B cell (primary cell): ENCODE measurements at places on chromosomes 6 and 20. TPM values are rescaled to one million over a fixed set of nuclear protein-coding genes. Genes with fewer than 3 reads are reported as not detected.

GRCh38 chr6:121694801-121695251, 259.4 kb downstream of the GJA1 start:
- DNase-seq: no peak

DNA sequence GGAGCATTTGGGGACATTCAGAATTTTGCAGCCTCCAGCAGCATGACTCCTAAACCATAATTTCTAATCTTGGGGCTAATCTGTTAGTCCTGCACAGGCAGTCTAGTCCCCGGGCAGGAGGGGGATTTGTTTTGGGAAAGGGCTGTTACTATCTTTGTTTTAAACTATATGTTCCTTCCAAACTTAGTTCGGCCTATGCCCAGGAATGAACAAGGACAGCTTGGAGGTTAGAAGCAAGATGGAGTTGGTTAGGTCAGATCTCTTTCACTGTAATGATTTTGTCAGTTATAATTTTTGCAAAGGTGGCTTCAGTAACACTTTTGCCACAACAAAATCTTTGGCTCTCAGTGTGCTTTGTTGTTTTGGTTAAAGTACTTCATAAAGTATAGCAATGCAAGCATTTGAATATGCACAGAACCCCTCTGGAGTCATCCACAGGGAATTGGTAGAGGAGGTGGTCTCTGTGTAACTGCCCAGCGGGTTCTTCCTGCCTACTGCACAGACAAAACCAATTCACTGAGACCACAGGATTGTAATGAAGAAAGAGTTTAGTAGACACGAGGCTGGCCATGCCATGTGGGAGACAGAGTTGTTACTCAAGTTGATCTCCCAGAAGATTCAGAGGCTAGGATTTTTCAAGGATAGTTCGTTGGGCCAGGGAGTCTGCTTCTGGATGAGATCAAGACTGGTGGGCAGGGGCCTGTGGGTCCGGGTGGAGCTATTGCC, 224.1 kb upstream of the MYLIP start:
- DNase-seq: no peak

GRCh38 chr6:119426619-119427018, 77.1 kb upstream of the MAN1A1 start:
- DNase-seq: no peak

DNA sequence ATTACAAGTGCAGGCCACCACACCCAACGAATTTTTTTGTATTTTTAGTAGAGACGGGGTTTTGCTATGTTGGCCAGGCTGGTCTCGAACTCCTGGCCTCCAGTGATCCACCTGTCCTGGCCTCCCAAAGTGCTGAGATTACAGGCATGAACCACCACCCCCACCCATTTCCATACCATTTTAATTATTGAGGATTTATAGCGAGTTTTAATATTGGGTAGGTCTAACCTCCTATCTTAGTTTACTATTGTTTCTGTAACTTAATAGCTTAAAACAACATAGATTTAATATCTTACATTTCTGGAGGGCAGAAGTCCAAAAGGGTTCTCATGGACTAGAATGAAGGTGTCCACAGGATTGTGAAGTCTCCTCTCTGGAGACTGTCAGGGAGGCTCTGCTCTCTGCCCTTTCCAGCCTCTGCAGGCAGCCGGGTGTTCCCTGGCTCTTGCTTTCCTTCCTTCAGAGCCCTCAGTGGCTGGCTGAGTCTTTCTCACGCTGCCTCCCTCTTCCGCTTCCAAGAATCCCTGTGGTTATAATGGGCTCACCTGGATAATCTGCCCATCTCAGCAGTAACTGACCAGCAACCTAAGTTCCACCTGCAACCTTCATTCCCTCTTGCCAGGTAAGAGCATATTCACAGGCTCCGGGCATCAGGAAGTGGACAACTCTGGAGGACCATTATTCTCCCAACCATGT, 18.6 kb upstream of the BCAS4 start:
- no peak for DNase-seq

The CST4 gene
- total RNA-seq: not detected in 2 replicates

The BRPF3 gene
- total RNA-seq: 29.4 and 29.5 TPM in 2 replicates

DNA sequence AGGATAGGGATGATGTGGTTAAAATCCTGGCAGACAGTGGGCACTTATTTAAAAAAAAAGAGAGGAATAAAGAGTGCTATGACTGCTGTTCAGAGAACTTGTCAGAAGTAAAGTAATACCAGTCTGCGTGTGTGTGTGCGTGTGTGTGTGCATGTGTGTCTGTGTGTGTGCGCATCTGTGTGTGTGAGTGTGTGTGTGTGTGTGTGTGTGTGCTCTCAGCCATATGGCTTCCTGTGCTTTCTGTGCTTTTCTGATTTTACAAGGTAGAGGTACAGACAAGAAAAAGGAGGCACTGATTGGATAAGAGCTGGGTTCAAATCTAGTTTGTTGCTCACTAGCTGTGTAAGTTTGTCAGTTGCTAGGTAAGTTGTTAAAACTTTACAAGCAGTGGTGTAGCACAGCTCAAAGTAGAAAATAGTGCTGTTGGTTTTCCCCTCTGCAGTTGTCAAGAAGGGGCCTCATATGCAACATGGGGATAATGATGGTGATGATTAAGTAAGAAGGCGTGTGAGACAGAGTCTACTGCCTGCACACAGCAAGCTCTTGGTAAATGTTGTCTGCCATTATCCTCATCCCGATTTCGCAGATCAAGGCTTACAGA, 155.3 kb upstream of the ZNF217 start:
- peak; percentile 59 for DNase-seq

DNA sequence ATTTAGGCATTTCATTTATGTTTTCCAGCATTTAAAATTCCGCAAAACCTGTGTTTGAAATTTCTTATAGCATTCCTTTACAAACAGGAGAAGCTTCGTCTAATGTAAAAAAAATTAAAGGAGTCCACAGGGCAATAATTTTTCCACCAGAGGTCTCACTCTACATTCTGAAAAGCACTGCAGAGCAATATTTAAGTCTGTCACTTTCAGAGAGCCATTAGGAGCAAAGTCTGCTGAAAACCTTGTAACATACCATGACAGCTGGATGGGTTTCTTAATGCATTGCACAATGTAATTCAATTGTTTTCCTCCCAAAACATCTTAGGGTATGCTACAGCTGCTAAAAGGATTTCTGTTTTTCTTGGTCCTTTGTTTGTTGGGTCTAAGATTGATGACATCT, 18.0 kb downstream of the BAG2 start:
- DNase-seq: no peak

The CST8 gene
- not detected in 2 replicates for total RNA-seq

DNA sequence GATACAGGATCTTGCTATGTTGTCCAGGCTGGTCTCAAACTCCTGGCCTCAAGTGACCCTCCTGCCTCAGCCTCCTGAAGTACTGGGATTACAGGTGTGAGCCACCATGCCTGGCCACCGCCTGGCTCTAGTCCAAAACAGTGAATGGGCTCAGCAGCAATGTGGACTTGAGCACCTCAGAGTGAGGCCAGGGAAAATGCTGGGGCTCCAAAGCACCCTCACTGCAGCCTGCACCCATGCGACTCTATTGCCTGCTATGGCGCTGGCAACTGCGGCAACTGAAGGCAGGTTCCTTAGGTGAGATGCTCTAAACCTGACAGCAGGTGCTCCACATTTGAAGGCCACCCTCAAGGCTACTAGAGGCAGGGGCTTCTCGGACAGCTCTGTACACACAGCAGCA, 26.5 kb downstream of the MAP1LC3A start:
- DNase-seq: no peak

The TPBG gene
- not detected in 2 replicates for total RNA-seq

DNA sequence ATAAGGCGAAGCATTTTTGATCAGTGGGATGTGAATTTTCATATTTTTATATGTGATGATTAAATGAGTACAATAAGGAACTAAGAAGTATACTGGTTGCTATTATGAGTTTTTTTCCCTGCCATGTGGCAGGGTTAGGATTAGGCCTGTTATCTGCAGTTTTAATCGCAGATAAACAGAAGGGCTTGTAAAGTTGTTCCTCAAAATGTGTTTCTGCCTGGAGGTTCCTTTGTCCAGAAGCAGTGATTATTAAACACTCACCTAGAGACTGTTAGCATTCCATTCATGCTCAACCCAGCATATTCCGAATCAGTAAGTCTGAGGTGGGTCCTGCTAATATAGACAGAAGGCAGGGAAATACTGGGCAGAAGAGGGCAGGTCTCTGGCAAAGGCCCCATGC, 316.0 kb downstream of the CLIC5 start:
- DNase-seq: no peak

- DNase-seq: no peak
Measured at GRCh38 chr6:126312013-126312665, 27.8 kb upstream of the CENPW start.

- DNase-seq: no peak
Measured at GRCh38 chr6:141321493-141322347, 811.0 kb upstream of the GJE1 start.

DNA sequence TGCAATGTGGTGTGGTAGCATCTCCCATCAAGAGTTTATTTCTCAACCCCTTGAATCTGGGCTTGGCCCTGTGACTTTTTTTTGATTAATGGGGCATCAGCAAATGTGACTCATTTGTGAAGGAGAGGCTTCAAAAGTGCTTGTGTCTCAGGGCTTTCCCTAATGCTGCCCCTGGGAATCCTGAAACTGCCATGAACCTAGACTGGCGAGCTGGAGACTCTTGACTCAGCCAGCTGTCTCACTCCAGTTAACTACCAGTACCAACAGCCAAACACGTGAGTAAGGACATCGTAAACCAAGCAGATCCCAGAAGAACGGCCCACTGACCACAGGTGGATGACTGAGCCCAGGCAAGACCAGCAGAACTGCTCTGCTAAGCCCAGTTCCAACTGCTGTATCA, 72.8 kb upstream of the ADTRP start:
- no peak for DNase-seq

DNA sequence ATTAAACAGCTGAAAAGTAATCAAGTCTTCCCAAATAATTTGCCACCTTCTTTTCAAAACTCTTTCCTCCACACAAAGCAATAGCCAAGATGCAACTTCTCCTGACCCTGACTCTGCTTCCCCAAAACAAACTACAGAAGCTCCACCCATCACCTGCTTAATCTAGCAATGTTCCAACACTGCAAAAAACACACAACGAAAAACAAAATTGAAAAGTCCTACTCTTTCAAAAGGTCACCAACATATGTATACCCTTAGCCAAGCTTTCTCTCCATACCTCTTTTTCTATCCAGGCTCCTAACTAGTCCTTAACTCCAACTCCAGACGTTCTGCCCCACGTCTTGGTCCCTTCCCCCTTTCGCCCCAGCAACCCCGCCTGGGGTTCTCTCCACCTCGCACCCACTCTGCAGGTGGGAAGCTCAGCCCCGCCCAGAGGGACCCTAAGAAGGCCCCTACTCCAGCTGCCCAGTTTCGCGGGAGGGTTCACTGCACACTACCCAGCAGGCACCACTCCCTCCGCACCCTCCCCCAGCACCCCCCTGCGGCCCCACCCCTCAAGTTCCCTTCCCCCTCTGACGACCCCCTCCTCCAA, 717 bp downstream of the CSNK2A1 start:
- DNase-seq: peak; percentile 50

DNA sequence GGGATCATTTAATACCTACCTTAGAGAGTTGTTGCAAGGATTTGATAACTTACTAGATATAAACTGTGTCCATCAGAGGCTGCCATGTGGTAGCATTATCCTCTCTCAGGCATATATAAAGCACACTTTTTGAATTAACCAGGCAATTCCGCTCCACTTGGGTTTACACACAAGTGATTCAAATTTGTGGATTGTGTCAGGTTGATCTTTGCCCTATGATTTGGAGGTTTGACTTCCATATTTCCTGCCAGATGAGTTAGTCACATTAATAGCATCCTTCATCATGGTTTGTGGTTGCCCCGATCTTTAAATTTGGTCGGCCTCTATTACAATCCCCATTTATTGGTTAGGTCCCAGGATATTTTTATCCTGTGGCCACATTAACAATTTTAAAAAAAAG, 44.8 kb upstream of the CTAGE9 start:
- no peak for DNase-seq

The CNR1 gene
- total RNA-seq: 20.4 and 28.9 TPM in 2 replicates

DNA sequence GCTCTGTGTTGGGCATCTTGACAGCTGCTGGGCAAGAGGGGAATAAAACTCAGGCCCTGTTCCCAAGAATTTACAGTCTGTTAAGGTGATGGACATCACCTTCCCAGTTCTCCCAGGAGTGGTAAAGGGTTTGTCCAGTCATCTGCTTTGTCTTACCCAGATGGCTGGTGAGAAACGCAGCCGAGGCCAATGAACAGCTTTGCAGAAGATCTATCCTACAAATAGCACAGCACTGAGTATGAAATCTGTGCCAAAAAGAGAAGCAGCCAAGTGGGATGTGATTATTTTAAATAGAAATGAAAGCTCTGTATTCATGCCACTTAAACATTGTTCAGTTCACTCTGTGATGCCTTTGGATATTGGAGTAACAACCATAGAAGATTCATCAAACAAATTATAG, 132.7 kb upstream of the SLC22A16 start:
- DNase-seq: no peak

- no peak for DNase-seq
Measured at GRCh38 chr20:6735942-6736845, 31.3 kb upstream of the BMP2 start.

The BIRC7 gene
- total RNA-seq: not detected in 2 replicates

DNA sequence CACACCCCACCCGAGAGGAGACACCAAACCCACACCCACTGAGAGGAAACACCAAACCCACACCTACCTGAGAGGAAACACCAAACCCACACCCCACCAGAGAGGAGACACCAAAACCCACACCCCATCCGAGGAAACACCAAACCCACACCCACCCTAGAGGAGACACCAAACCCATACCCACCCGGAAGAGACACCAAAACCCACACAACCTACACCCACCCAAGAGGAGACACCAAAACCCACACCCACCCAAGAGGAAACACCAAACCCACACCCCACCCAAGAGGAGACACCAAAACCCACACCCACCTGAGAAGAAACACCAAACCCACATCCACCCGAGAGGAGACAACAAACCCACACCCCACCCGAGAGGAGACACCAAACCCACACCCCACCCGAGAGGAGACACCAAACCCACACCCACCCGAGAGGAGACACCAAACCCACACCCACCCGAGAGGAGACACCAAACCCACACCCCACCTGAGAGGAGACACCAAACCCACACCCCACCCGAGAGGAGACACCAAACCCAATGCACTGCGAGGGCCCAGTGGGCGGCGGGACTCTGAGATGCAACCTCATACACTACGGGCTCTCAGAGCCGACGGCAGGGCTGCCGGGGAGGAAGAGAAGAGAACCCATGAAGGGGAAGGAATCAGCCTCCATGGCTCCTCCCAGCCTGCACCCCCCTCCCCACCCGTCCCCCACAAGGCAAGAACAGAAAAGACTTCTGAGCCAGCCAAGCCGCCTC, 83.3 kb downstream of the TAF4 start:
- DNase-seq: no peak

- DNase-seq: no peak
Measured at GRCh38 chr6:20001286-20001685, 164.1 kb downstream of the ID4 start.

DNA sequence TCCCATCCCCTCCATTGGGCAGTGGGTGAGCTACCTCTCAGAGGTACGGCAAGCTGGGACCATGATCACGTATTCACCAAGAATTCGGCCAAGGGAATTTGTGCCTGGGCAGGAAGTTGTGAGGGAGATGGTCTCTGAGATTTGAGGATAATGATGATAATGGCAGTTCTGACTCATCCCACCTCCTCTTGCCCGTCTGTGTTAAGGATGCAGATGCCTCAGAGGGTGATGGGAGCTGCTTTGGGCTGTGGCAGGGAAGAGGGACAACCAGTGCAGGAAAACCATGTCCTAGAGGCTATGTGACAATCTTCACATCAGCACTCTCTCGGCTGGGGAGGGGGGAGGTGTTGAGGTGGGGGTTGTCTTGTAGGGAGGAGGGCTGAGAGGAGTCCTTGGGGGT, 4.3 kb downstream of the TGM6 start:
- no peak for DNase-seq
